ENCODE measurements at places on chromosomes 7 and 10.

DNA sequence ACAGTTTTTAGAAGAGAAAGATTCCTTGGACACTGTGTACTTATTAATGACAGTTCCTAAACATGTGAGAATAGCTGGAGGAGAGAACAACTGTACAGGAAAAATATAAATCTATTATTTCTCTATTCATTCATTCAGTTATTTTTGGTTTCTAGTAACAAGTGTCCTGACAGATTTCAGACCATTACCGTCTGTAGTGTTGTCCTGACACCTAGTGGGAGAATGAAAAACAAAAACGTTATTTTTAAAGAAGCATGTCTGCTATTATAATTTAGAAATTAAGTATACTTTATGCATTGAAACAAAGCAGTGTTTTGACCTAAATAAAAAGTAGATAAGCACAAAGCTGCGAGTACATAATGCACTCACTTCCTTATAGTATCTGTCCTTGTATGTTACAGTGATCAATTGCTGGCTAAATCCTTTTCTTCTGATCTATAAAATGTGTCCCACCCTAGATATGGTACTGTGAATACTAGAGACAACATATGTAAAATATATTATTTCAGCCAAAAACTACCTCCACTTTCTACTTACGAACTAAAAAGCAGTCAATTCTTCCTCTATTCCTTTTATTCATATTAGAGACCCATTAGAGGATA is 575.6 kb downstream of the ARL4A start:
- no peak for DNase-seq

- DNase-seq: no peak
Measured at GRCh38 chr7:42095791-42096190, 141.2 kb downstream of the GLI3 start.

DNA sequence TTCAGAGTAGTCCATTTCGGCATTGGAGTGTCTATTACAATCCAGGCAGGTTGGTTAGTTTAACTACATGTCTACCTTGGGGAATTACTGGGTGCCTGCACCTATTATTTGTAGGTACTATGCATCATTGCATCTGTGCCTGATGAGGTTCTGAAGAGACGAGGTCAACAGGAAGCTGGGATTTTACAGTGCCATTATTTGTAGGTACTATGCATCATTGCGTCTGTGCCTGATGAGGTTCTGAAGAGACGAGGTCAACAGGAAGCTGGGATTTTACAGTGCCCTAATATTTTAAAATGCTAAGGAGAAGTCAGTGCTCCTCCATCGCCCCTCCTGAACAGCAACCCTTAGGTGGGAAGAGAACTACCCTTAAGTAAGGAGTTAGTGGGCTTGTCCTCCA is 41.7 kb downstream of the NPY start:
- no peak for DNase-seq

- no peak for DNase-seq
Measured at GRCh38 chr10:131311402-131311660, 190 bp downstream of the TCERG1L start.

DNA sequence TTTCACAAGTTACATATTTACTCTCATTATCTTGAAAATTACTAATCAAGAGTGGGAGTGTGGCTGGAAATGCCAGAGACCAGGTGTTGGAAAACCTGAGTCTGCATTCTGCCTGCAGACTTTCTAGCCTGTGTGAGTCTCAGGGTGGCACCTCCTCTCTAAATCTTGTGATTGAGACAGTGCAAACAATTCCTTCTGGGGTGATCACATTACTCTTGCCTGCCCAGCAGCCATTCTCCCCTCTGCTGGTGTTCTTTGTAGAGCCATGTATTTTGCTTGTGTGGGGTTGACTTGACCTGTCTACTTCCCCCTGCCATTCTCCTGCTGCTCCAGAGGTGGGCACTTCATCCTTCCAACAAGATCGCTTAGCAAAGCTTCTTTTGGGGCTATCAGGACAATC is 101.1 kb downstream of the RAPGEF5 start:
- no peak for DNase-seq

DNA sequence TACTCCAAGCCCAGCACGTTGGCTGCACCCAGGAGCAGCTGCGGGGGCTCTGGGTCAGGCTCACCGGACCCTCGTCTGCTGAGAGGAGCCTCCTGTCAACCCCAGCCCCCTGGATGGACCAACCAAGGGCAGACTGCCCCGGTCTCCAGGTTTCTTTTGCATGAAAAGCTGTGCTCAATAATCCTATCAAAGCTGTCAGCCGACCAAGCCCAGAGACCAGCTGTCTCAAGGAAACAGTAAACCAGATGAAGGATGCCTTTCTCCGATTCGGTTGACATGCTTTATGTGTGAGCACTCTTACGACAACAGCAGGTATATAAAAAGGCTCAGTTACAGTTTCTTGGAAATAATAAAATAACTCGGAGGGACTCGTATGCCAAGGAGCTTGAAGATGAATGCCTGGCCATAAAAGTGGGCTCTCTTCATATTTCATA is 71.6 kb upstream of the BAIAP2L1 start:
- DNase-seq: no peak

GRCh38 chr7:82362129-82362706 is 81.4 kb downstream of the CACNA2D1 start:
- DNase-seq: no peak

DNA sequence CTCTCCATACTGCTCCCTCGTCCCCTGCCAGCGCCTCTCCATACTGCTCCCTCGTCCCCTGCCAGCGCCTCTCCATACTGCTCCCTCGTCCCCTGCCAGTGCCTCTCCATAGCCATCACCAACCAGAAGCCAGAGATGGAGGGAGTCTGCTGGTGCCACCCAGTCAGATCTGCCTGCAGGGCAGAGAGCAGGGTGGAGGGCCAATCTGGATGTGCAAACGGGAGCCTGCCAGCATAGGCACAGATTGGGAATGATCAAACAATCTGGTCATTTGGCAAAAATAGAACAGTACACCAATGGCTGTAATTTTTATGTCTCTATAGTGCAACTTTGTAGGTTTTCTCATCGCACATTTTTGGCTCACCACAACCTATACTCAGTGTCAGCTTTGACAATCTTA is 76.9 kb upstream of the LRRC4 start:
- DNase-seq: no peak

GRCh38 chr10:24920907-24921881 is 31.2 kb downstream of the PRTFDC1 start:
- no peak for DNase-seq

GRCh38 chr10:5609952-5610616 is 56.3 kb downstream of the ASB13 start:
- peak; percentile 59 for DNase-seq

GRCh38 chr10:70582793-70583668 is 19.5 kb downstream of the PRF1 start:
- no peak for DNase-seq

DNA sequence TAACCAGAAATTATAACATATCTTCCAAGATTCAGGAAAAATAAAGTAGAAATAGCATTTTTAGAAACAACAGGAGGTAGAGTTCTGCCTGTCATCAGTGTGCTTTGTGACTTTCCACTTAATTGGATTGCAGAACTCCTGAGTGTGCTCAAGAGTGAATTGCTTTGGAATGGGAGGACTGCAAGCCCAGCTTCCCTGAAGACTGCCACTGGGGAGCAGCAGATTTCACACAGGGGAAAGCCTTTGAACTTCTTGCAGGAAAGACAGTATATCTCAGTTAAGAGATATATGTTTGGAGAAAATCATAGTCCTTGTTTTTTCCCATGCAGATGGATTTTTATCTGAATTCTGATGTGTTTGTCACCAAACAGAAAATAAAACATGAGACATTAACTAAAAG is 124.5 kb downstream of the TMEM168 start:
- no peak for DNase-seq

DNA sequence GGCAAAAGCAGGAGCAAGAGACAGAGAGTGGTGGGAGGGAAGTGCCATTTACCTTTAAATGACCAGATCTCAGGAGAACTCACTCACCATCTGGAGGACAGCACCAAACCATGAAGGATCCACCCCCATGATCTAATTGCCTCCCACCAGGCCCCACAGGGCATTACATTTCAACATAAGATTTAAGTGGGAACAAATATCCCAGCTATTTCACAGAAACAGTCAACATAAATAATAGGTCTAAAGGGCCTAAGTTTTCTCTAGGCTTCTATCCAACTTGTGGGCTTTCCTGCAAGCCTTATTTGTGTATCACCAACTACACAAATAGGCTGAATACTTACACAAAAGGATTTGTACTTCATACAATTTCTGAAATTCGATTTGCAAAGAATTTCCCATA is 196.8 kb upstream of the POT1 start:
- DNase-seq: no peak

DNA sequence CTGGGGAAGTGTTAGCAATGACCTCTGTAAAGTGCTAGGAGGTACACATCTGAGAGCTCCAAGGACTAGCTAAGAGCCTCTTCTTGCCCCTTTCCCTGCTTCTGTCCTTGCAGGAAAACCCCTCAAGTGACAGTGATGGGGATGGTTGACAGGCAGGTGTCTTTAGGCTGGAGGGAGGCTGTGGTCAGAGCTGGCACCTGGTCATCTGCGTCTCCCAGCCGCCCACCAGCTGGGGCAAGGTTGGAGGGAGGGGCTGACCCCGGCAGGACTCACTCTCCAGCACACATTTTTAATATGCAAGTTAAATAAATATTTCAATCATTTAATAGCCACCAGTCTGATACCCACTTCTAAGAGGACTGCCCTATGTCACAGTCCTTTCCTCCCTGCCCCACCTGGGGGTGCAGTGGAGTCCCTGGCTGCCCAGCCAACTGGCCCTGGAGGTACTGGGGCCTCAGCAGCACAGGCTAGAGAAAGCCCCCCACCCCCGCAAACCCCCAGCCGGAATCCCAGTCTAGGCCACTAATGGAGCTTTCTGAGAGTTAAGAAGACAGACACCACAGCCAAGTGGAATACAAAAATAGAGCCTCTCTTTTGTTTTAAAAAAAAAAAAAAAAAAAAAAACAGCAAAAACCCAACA is 6.3 kb downstream of the FGF8 start:
- no peak for DNase-seq

- no peak for DNase-seq
Measured at GRCh38 chr10:13877154-13877909, 290.6 kb downstream of the PRPF18 start.

- DNase-seq: no peak
Measured at GRCh38 chr10:61320257-61320587, 133.0 kb downstream of the TMEM26 start.

GRCh38 chr10:3217301-3217700 is 44.7 kb upstream of the PITRM1 start:
- DNase-seq: no peak

DNA sequence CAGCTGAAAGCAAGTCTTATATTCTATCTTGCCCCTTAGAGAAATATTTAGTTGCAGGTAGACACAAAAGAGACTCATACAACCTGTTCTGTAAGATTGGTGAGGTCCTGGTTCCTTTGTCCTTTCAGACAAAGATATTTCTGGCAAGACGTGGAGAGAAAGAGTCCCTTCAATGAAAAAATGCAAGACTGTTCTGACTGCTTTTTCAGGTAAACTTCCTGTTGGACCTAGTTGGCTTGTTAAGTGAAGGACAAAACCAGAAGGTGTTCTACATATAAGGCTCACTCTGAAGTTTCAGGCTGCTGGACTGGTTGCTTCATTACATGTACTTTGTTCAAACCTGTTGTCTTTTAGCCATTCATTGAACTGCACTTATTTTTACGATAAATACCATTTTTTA is 119.0 kb upstream of the PTPRZ1 start:
- no peak for DNase-seq

GRCh38 chr10:120600871-120601649 is 144.0 kb downstream of the PLPP4 start:
- no peak for DNase-seq

Measured in chondrocyte (in vitro differentiated cells).